ENCODE measurements at places on chromosomes 11 and 22.

DNA sequence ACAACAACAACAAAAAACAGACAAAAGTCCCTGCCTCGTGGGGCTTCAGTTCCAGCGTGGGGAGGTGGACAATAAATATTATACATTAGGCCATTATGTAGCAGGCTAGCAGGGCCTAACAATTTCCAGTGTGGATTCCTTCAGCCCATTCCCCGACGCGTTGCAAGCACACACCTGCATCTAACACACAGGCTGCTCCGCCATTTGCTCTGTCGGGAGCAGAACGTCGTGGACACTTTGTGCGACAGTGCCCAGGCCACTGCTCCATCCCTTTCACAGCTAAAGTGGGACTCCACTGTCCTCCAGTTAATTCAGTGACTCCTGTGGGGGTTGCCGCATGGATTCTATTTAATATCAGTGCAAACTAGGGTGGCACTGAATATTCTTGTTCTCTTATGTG, 10.9 kb upstream of the FGF3 start:
- DNase-seq: no peak

- DNase-seq: no peak
Observed at GRCh38 chr11:6572215-6572614, 31.2 kb downstream of the RRP8 start.

DNA sequence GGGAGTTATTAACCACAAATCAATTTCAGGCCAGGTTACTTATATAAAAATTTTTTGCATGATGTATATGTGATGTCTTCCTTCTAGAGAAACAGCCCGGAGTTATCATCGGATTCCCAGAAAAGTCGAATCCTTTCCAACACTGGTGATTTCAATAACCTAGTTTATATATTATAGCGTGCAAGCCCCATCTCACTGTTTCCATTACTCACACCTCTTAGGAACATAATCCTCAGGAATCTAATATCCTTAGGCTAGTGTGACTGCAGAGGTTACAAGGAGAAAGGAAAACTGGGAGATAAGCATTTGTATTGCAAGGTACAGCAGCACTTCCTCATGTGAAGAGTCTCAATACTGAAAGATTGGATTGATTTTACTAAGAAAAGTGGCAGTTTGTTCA, 20.3 kb downstream of the ARHGAP20 start:
- DNase-seq: no peak

- no peak for DNase-seq
Observed at GRCh38 chr11:61586792-61587430, 6.0 kb upstream of the SYT7 start.

All from CD4-positive, alpha-beta T cell treated with Interleukin-2 at 100 ng/mL for 4 hours (primary cell).